ENCODE measurements at places on chromosomes 2 and 18.

DNA sequence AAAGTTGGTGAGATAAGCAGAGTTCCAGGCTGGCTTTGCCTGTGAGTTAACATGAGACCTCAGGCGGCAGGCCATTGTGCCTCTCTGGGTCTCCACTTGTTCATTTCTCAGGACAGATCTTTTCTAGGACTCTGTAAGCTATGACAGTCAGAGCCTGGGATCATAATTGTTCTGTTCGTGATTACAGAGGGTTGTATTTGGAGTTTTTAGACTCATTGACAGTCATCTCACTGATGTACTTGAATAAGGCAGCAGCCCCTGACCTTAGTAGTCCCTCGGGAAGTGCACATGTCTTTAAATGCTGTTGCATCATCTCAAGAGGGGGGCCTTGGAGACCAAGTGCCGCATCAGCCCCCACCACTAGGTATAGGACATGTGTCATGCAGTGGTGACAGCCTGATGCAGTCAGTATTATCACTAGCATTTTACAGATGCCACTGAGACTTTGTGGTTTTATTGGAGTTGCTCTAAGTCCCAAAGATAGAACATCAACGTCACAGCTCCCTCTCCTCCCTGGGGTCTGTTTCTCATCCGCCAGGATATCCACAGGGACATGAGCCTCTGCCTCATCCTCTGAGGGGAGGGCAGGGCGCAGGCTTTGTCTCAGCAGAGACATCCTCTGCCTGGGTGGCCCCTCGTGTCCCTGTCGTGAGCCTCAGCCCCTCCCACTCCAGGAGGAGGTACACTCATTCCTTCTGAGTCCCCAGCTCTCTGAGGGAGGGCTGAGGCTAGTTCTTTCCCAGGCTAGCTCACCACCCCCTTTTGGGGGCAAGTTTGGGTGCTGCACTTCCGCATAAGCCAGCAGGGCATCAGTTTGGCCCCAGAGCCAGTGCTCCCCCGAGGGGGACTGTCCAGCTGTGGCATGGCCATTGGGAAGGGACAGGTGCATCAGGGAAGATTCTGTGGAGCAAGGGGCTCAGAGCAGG, 14.1 kb downstream of the GLI2 start:
- DNase-seq = no peak

- no peak for DNase-seq
These were observed 695.1 kb downstream of the ZEB2 start for GRCh38 chr2:143824791-143825190.

GRCh38 chr2:178448968-178449661, 1.9 kb downstream of the PRKRA start:
- no peak for DNase-seq

DNA sequence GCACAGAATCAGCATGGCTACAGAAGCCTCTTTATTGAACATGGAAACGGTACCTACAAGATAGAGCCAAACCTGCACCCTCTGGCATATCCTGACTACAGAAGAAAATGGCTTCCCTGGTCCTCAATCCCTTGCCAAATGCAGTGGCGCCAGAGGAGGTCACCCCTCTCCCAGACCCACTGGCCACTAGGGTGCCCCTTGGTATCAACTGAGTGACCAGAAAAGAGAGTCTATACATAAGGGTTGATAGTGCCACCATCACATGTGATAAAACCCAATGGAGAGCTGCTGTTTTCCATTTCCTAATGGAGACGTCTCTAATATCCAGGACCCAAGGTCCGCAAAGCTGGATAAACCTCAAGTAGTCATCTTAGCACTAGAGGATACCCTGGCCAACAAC, 52.7 kb upstream of the ALK start:
- DNase-seq = no peak

DNA sequence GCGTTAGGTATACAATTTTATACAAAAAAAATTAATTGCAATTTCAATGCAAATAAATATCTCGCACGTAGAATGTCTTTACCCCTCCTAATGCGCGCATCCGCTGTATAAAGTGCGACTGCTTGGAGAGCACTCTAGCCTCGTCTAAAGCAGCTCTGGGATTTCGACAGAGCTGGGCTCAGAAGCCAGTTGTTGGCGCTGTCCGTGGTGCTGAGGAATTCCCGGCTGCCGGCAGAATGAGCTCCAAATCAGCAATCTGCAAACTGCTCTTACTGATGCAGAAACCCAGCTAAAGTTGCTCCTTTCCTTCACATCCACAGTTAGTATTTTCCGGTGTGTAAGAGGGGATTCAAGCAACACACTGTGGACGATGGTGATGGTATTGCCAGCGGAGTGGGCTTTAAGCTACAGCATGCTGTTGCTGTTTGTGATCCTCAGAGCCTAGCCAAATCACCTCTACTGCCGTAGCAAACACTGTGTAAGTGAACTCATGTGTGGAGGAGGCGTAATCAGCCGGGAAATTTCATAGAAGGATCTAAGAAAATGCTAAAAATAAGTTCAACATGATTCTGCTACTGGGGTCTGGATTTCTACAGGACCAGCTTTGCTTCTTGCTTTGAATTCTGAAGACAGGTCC, at the start of gene VWC2L:
Gene VWC2L, plus strand, starts transcription at position 137 of the 637 bp plus-strand sequence. CDS start 3,140 bp downstream, outside the sequence.
- DNase-seq = no peak

DNA sequence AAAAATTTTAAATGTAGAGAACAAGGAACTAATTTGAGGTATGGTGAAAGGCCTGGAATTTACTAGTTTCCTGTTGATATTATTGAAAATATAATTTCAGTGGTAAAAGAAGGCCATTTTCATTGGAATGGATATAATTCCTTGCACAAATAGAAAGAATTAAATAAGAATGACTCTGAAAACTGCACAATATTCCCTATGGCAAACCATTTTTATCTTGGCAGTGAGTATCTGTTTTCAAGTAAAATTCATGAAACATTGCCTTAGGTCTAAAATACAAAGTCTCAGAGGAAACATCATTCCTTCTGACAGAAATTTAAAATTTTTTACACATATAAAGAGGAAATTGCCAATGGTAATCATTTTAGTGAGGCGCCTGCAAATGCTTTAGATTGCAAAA, 1468.3 kb downstream of the LRP1B start:
- DNase-seq = no peak

GRCh38 chr2:60832621-60833020, 48.8 kb upstream of the REL start:
- no peak for DNase-seq

- no peak for DNase-seq
These were observed 238.1 kb downstream of the KLHL29 start for GRCh38 chr2:23622966-23623675.

DNA sequence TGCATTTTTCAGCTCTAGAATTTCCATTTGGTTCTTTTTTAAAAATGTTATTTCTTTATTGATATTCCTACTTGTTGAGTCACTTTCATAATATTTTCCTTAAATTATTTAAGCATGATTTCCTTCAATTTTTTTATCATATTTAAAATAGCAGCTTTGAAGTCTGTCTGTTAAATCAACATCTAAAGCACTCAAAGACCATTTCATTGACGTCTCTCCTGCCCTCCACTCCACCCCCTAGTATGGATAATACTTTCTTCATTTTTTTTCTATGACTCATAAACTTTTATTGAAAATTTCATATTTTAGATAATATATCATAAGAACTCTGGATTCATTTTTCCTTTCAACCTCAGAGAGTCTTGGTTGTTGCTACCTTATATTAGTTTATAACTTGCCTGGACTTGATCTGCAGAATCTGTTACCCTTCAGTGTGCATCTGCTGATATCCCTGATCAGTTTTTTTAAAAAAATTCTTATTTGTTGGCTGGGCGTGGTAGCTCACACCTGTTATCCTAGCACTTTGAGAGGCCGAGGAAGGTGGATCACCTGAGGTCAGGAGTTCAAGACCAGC, 59.0 kb upstream of the ZNF396 start:
- DNase-seq = no peak

DNA sequence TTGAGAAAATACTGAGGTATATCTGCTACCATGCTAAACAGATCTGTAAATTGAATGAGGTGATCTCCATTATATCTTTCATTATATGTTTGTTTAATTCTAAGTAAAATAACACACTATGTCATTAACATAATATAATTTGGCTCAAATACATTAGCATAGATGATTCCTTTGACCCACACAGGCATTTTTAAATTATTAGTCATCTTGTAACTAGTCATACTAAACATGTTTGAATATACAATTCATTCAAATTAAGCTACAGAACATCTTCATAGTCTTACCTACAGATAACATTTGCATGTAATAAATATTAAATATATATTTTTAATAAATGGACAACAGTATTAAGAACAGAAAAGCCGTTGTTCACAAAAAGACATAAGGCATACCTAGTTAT, 52.7 kb upstream of the KYNU start:
- no peak for DNase-seq

DNA sequence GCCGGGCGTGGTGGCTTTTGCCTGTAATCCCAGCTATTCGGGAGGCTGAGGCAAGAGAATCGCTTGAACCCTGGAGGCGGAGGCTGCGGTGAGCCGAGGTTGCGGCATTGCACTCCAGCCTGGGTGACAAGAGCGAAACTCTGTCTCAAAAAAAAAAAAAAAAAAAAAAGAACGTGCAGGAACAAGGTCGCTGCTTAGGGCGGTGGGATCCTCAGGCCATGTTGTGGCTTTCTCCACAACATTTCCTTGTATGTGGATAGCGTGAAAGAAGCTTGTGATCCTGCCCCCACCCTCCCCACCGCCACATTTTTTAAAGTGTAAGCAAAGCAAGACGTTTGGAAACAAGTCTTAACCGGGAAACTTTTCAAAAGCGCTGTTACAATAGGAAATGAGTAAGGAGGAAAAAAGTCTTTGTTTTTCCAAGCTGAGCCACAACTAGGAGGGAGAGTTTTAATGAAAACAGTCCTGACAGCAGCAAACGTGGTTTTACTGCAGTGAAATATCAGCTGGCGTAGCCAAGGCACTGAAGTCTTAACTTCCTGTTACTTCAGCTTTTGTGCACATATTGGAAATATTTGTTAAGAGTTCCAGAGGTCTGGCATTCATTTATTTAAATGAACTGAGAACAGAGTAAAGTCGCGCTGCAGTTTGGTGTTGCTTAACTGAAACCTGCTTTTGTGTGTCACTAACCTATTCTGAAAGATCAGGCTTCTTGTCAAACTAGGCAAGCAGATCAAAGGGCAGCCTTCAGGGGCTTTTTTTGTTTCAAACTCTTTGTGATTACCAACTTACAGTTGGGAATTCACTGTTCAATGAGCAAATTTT, 3.8 kb downstream of the TGIF1 start:
- no peak for DNase-seq

DNA sequence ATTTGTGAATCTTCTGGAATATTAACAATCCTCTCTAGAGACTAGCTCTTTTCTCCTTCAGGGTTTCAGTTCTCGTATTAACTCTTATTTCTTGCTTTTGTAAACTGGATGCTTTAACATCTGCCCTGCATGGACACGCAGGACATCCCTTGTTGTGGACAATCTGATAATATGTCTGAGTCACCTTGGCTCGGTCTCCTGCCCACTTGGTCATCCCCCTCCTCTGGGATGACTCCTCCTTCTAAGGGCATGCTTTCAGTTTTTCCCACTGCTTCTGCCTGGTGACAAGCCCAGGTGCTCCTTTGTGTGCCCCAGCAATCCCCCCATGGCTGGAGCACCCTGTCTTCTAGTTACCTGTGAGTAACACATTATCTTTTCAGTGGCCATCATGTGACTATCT, 460.5 kb downstream of the DSC3 start:
- DNase-seq = no peak

GRCh38 chr2:159828738-159829137, 30.7 kb upstream of the CD302 start:
- DNase-seq = no peak

DNA sequence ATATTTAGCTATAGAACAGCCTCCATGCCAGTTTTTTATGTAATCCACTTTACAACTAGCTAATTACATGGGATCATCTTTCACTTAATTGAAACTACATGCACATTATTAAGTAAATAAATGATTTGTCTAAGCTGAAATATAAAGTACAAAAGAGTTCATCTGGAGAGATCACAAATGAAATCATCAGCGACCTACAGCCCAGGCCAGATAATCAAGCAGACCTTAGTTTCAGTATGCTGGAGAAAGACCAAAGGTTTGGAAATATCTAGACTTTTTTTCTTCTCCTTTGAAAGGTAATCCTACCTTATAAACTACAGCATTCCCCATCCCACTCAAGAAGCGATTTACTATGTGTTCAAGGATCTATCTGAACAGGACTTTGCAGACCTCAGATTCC, 26.5 kb downstream of the FIGN start:
- no peak for DNase-seq

GRCh38 chr2:189613077-189613636, 32.6 kb upstream of the SLC40A1 start:
- DNase-seq = no peak

- no peak for DNase-seq
These were observed 151.8 kb downstream of the MGAT5 start for GRCh38 chr2:134405611-134406081.
